Brain (organoid and tissue), 16 donors: ENCODE measurements at places on chromosomes 6 and 20.

- DNase-seq: no peak
These were observed 9.2 kb downstream of the PEDS1 start for GRCh38 chr20:50144362-50144761.

DNA sequence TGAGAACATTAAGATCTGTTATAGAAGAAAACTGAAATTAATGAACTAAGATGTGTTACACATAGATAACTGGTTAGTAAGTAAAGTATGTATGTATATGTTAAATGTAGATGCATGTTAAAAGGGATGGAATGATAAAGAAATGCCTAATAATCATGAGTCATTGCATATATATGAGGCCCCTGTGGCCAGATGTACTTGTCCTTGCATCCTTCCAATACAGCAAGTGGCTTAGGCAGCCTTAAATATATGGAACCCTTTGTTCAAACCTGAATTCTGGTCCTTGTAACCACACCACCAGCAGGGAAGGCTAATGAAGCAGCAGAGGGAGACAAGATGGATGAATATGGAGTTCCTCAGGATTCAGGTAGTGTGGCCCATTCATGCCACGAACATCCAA is 9.8 kb upstream of the AKAP7 start:
- DNase-seq: no peak

GRCh38 chr6:159620947-159621346 is 72.1 kb downstream of the SOD2 start:
- DNase-seq: no peak

DNA sequence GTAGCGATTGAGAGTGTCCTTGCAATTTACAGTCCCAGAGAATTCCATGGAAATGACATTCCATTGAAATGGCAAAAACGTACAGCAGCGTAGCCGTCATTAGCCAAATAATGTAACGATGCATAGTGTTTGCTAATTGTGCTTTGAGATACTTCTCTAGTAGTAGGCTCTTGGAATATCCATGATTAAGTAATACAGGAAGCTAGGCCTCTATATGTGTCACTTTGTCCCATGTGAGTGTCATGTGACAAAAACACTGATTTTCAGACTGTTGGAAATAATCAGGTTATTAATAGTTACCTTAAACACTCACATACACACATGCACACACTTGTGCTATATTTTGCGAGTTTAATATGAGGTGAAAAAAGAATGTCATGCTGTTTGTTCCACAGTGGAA is 35.2 kb downstream of the SLX4IP start:
- DNase-seq: no peak

DNA sequence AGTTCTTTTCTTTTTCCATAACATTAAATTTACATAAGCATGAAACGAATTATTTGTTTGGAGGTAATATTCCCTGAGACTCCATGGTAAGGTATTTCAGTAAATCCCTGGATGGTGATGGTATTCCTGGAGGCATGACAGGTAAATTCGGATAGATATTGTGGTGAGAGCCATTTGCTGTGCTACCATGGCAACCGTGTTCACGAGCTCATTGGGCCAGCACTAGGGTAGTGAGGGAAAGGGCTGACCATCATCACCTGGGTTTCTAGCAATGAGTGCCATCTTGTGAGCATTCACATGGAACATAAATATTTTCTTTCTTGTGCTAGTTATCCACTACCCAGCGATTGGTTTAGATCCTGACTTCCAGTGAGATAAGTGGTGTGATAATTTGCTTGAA is 51.9 kb upstream of the GNRH2 start:
- DNase-seq: peak; percentile 11

- DNase-seq: no peak
These were observed 1.4 kb upstream of the LIN28B start for GRCh38 chr6:104955491-104955890.

- DNase-seq: no peak
These were observed 200.0 kb downstream of the LY86 start for GRCh38 chr6:6788394-6789032.

- no peak for DNase-seq
These were observed 42.1 kb downstream of the CTCFL start for GRCh38 chr20:57482796-57483195.

DNA sequence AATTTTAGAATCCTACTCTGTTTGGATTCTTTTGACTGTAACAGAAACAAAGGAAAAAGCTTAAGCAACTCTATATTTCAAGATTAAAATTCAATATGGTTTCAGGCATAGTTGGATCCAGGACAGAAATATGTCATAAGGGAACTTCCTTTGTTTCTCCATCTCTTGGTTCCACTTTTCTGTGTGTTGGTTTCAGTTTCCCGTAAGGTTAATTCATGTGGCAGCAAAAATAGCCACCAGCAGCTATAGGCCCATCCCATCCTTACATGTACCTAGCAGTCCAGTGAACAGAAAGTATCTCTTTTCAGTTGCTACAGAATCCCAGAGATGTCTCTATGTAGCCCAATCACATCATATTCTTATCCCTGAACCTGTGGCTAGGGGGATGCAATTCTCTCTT is 8.8 kb upstream of the FAM8A1 start:
- DNase-seq: no peak

GRCh38 chr20:52921340-52921739 is 50.8 kb upstream of the TSHZ2 start:
- no peak for DNase-seq

DNA sequence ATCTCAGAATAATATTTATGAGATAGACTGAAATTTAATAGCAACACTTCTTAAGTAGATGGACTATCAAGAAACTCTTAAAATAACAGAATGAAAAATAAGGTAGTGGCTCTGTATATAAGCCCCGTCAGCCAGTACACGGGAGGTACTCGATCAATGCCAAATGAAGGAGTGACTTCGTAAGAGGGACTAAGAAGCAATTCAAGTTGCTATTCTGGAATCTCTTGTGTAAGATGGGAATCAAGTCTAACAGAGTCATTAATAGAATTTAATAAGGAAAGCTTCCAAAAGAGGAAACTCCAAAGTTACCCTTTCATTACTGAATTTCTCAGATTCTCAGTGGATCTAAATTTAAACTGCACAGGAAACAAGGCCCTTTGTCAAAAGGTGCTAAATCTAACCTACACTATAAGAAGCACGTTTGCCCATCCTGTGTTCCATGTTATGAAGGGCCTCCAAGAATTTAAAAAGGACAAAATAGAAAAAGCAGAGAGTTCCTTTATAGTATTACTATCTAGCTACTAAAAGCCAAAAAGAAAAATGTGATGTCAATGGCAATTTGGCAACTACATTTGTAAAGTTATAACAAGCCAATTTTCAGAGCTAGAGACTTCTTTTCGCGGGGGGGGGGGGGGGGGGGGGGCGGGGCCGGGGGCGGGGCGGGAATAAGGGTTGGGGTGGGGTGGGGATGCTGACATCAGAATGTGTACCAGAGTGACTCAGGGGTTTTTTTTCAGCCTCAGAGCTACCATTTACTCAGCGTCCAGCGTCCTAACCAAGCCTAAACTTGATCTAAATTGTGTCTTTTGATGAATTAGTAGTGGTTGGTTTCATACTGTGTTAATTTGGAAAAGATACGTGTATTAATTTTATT is 200.6 kb downstream of the GMPR start:
- DNase-seq: no peak

DNA sequence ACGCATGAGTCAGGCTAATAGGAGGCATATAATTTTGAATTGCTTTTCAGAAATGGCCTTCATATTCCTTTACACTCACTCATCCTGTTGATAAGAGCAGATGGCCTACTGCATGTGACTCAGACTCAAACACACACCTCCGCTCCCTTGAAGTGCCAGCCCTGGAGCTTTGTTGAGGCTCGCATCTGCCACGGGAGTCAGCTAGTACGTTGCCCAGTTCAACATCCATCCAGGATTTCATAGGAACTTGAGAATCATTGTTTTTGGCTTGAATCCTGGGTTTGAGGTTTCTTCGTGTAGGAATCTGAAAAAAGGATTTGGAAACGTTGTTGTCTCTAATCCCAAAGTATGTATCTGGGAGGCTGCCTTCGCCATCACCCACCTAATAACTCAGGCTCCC is 87.4 kb upstream of the JAG1 start:
- DNase-seq: peak; percentile 57

- no peak for DNase-seq
These were observed 3.1 kb downstream of the ATRN start for GRCh38 chr20:3473944-3474343.

DNA sequence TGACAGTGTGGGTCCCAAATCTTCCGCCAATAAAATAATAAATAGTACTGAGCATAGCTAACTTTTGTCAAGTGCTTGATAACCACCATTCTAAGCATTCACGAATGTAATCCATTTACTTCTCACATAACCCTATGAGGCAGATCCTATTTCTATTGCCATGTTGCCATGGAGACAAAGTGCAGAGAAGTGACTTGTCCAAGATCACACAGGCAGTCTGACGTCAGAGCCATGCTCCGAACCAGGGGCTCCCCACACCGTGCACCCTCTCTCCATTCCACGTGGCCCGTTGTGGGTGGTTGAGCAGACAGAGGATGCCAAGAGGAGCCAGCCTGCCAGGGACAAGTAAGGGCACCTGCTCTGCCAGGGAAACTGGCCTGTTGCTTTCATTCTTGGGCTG is 38.9 kb downstream of the CDH22 start:
- DNase-seq: no peak

DNA sequence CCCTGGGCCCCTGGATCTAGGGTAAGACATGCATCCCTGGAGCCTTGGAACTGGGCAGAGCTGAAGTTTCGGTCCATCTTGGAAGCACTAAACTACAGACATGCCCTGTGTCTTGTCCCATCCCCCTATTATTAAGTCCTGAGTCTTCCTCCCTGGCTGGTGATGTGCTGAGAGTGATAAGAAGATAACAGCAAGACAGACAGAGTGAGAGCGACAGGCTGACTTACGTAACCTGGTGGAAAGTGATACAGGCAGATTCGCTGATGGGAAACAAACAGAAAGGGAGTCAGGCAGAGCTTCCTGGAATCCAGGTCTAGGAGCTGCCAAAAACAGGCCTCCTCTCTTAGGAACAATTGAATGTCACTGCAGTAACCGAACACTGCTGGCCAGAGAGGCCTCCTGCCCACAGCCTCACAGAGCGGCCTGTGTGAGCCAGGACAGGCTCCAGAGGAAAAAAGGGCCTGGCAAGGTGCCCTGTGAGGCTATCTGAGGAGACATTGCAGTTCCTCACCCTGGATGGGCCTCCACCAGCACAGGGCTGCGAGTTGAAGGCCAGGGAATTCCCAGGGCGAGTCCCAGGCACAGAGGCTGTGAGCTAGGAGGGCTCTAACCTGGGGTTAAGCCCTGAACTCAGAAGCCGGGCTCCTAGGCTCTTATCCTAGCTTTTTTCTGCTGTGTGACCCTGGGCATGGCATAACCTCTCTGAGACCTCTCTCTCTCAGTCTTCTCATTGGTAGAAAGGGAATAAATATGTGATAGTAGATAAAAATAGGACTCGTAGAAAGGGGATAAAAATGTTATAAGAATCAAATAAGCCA is 34.2 kb upstream of the B4GALT5 start:
- DNase-seq: peak; percentile 33

GRCh38 chr20:17870086-17870740 is 98.4 kb downstream of the SNX5 start:
- DNase-seq: no peak

- peak; percentile 81 for DNase-seq
These were observed 89.1 kb upstream of the PHACTR3 start for GRCh38 chr20:59515013-59515905.

DNA sequence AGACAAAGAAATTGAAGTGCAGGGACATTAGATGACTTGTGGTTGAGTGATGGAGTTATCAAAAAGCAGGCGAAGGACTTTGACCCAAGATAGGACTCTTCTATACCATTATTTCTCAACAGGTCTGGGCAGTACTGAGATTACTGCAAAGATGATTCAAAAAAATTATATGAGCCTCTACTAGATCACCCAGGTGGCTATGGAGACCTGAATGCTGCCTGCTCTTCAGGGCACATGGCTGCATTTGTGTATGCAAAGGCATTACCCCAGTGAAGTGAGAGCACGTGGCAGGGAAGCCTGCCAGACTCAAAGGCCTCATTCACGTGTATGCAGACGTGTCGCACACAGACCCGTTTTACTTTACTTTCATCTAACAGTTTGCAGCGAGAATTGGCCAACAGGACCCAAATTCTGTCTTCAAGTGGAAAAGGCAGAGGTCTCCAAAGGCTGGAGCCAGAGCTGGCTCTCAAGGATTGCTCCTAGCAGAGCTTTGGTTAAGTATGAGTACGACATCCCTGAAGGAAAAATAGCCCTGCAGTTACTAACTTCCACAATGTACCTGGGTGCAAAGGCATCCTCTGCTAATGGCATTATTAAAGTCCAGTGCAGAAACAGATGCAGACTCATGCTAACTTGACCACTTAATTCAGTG is 113.8 kb upstream of the ARMC2 start:
- DNase-seq: peak; percentile 10

GRCh38 chr6:34455831-34456230 is 10.0 kb upstream of the PACSIN1 start:
- no peak for DNase-seq

DNA sequence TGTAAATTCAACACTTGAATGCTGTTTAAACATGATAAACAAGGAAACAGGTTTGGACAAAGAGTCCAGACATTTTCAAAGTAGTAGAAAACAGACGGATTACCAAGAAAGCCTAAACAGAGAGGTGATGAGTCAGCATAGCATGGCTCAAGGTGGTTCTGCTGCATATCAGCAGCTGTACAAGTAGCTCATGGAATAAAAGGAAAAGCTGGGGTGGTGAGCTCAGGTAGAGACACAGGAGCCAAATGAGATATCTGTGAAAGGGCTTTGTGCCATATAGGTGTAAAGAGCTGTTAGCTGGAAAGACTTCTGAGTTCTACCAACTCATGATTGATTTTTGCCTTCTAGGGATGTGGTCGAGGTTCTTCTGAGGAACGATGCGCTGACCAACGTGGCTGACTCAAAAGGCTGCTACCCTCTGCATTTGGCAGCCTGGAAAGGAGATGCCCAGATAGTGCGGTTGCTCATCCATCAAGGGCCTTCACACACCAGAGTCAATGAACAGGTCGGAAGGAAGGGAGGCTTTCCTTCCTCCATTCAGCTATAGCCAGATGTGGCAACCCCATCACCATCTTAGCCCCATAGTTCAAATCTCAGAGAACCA is 80.7 kb downstream of the ANKS1A start:
- no peak for DNase-seq

DNA sequence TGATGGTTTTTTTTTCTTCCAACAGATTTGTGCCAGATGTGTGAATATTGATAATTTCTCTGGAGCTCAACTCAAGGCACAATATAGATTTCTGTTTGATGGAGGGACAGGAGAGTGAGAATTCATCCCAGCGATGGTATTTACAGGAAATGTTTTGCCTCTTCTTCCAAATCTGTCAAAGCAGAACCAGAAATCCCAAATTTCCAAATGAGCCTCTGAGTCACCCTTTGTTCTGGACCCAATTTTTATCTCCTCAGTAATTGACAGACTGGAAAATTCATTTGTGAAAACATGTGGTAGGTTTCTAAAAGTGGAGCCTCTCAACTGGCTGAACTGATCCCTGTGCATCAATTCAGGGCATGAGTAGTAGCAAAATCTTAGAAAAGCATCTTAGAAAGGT is 223.2 kb upstream of the TSHZ2 start:
- DNase-seq: no peak
